Epithelial cell of esophagus (primary cell): ENCODE measurements at places on chromosomes 6 and 20.

DNA sequence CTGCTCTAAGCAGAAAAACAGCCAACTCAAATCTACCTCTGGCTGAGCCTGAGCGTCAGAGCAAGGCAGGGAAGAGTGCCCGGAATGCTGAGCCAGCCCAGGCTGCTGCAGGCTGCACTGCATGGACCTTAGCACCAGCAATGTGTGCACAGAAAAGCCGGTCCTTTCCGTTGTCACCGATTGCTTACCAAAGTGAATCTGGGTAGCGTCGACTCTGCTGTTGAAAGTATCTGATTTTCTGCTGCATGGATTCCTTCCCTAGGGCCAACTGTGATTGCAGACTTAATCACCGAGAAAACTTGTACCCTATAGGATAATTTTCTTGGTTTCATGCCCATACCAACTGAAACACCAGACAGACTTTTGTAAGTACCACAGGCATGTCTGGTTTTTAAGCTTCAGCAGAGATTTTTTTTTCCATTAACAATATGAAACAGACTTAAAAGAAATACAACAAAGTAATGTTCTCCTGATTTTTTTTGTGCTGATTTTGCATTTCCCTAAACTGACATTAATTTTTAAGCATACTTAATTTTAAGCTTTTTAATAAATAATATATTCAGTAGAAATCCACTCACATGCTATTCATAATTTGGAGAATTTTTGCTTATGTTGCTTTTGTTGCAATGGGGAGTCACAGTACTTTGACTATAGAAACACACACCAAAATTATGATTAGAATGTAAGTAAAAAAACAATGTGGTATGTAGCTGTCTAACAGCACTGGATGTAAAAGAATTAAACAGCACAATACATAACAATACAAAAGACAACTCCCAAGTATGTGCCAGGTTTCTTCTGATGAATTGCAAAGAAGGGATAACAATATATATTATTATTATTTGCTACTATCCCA lies 218.0 kb downstream of the THBS2 start:
- peak; percentile 11 for DNase-seq

DNA sequence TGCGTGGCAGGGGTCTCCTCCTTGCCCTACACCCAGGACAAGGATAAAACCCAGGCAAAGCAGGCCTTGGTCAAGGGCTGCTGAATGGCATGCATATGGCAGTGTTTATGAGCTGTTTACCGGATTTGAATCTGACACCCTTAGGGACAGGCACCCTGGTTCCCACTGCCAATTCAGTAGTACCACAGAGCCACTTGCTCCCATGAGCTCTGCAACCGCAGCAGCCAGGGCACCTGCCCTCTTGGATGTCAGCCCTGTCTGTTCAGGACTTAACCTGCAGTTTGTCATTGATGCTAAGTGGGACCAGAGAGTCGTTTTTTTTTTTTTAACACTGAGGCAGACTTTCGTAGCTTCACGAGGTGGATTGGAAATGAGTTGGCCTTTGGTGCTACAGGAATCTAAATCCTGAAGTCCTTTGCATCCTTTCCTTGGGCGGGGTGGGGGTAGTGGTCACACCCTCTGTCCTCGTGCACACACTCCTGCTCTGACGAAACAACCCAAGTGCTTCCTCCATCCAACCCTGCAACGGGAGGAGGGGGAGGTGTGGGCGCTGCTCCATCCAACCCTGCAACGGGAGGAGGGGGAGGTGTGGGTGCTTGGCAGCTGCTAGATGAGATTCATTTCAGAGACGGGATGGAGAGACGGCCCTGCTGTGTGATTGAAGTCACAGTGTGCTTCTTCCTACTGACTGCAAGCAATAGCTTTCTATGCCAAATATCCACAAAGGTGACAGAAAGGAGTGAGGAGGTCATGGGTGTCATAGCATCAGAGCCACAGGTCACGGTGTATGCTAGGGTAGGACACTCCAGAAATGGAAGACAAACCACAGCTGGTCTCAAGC lies 166.5 kb downstream of the SMOC2 start:
- DNase-seq = peak; percentile 16

DNA sequence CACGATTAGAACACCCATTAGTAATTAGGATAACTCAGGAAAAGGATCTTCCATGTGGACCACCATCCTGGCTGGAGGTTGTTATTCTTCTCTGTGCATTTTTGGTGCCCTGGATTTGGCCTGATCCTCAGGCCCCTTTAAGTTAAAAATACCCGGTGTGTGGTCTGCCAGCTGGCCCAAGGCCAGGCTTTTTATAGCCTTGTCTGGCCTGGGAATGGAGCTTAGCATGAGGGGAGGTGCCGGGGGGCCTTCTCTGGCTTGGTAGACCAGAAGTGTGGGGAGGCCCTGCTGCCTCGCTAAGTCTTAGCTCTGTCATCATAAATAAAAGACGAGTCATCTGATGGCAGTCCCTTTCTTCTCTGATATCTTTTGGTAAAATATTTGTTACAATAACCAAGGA lies 71.4 kb downstream of the ARID1B start:
- DNase-seq = no peak

DNA sequence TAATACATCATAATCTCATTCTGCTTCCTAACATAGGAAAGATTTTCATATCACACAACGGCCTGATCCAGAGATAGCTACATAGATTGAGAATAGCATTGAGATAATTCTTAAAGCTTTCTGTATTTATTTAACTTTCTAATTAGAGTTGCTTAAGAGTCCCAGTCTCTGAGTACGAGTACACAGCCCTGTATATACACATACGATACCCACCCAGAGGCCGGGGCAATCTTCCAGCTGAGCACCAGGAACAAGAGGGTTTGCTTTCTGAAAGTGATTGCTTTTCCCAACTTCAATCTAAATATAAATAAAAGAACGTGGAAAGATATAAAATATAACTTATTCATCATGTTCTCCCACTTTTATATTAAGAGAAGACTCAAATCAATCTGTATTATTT lies 313.8 kb downstream of the COL12A1 start:
- no peak for DNase-seq

DNA sequence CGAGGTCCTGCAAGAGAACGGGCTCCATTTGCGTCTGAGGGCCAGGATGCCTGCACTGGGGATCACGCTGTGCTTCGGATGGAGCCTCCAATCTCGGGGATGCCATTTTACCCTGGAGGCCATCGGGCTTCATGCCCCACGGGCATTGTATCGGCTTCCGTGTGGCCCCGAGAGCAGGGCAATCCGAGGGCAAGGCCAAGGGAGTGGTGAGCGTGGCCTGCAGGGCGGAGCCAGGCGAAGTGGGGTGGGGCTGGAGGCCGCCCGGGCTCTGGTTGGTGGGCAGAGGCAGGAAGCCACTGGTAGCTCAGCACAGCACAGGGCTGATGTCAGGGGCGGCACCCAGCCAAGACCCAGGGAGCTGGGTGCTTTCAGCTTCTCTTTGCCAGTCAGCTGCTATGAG lies 57.5 kb upstream of the BHLHE23 start:
- DNase-seq = no peak

- DNase-seq = no peak
These were observed 74.1 kb downstream of the SLC35B3 start for GRCh38 chr6:8361259-8361658.

DNA sequence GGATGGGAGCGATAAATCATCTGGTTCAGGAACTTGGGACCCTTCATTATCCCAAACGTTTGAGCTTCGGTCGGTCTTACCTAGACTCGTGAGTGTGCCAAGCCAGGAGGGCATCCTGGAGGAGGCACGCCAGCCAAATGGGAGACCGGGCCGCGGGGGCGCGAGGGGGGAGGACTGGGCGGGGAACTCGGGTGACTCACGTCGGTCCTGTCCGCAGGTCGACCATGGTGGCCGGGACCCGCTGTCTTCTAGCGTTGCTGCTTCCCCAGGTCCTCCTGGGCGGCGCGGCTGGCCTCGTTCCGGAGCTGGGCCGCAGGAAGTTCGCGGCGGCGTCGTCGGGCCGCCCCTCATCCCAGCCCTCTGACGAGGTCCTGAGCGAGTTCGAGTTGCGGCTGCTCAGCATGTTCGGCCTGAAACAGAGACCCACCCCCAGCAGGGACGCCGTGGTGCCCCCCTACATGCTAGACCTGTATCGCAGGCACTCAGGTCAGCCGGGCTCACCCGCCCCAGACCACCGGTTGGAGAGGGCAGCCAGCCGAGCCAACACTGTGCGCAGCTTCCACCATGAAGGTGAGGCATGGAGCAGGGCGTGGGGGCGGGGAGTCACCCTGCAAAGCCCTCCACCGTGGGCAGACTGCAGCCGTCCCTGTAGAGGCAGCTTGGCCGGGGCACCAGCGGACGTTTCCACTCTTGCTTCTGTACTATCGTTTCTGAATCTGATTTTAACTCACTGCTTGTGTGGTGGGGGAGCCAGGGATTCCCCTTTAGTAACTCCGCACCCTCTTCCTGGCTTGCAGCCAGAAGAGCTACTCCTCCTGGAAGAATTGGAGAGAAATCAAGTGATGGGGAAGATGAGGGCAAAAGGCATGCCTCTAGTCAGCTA lies 2.7 kb downstream of the BMP2 start:
- DNase-seq = peak; percentile 59

DNA sequence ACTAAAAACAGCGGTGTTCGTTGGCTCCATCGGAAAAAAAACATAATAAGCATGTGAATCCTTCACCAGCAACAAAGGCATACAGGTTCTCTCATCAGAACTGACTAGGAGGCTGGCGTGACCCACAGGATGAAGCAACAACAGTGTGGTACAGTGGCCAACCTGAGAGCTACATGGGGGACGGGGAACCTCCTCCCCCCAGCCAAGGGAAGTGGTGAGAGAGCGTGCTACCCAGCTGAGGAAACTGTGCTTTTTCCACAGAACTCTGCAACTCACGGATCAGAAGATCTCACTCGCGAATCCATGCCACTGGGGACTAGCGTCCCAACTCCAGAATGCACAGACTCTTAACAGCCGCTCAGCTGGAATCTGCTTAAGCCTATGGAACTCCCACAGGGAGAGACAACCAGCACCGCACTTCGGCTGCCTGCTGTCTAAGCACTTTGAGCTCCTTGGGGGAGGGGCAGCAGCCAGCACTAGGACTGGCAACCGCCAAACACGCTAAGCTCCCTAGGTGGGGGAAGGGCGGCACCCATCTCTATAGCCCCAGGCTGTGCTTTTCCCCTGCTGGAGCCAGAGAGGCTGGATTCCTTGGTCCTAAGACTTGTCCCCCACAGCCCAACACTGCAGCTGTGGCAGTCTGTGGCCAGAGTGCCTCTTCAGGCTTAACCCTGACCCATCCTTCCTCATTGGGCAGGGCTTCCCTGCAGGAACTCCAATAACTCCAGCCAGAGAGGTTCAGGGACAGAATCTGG lies 538.3 kb upstream of the BTBD3 start:
- no peak for DNase-seq

GRCh38 chr6:129507059-129507807 lies 202.7 kb downstream of the ARHGAP18 start:
- peak; percentile 90 for DNase-seq

- DNase-seq = peak; percentile 13
These were observed 411 bp downstream of the DSN1 start for GRCh38 chr20:36773107-36773596.

DNA sequence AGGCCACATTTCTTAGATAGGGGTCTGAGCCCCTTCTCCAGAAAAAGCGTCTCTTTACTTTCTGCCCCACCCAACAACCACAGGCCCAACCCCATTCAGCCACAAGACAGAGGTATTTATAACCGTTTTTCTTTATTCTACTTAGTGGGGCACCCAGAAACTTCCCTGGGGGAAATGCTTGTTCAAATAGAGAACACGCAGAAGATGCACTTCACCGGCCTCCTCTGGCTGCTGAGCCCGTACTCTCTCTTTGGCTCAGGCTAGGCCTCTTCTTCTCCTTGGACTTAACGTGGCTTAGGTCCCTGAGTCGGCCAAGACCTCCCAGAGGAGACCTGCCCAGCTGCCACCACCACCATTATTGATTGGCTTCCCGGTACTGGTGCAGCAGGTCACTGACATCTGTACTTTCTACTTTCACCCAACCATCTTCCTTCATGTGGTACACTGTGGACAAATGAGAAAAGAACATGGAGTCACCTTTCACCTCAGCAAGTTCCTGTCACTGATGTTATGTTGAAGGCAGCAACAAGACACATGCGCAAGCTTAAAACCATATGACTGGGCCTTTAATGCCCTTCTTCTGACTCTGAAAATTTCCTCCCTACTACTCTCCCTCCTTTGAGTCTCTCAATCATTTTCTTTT lies 2.2 kb upstream of the TAP2 start:
- no peak for DNase-seq

- peak; percentile 51 for DNase-seq
These were observed 645.0 kb downstream of the PHF3 start for GRCh38 chr6:64280569-64280968.

DNA sequence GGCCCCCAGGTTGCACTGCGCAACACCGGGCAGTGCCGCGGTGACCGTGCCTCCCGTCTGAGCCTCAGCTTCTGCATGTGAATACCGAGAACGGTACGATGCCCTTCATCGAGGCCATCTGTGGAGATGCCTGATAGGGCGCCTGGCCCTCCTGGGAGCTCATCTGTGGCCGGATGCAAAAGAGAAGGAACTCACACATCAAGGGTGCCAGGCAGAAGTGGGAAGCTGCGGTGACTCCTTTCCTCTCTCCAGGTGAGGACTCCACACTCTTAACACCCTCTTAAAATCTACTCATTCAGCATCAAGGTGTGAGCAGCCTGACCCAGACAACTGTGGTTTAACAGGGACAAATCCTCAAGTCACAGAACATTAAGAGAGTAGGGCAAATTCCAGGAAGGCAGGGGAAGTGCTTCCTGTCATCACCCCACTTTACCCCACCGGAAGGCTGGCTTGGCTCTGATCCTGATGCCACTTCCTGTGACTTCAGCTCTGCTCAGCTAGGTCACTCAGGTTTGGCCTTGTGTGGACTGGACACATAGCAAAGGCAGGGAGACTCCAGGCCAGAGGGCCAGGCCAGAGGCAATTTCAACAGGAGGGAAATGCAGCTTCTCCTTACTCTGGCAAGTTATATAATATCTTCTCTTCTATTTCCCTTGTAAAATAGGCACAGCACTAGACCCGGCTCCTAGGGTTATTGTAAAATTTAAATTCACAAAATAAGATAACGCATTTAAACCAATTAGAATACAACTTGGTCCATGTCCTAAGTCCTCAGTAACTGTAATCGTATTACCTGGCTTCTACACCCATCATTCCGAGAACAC lies 69.4 kb downstream of the CPNE5 start:
- peak; percentile 16 for DNase-seq

GRCh38 chr6:69802995-69803394 lies 6.2 kb upstream of the LMBRD1 start:
- no peak for DNase-seq

GRCh38 chr20:46306743-46307138 lies 1.6 kb downstream of the CDH22 start:
- DNase-seq = no peak
